ENCODE measurements at places on chromosomes 13 and 19.

DNA sequence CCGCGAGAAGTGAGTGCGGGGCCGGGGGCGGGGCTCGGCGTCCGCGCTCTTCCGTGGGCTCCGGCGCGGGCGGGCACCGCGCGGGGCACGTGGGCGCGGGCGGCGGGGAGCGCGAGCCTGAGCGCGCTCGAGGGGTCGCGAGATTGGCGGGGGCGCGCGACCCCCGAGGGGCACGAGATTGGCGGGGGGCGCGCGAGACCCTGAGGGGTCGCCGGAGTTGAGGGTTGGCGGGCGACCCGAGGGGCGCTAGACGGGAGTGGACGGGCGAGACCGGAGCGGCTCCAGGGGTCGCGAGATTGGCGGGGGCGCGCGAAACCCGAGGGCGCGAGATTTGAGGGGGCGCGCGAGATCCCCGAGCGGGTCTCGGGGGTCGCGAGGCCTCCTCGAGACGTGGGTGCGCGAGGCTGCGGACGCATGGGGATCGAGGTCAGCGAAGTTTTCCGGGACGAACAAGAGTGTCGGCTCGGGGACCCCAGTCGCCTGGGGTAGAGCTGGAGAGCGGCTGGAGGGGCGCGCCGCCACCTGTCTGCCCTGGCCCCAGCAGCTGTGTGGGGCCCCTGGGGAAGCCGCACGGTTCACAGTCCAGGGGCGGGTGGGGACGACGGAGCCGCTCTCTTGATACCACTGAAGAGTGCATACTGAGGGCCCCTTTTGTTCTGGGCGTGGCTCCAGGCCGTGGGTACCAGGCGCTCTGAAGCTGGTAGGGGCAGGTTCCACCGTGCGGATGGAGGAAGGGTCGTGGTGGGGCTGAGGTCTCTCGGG lies 682 bp downstream of the SSBP4 start:
- DNase-seq: no peak

- no peak for DNase-seq
Measured at GRCh38 chr19:17183858-17184321, 31.3 kb upstream of the USE1 start.

DNA sequence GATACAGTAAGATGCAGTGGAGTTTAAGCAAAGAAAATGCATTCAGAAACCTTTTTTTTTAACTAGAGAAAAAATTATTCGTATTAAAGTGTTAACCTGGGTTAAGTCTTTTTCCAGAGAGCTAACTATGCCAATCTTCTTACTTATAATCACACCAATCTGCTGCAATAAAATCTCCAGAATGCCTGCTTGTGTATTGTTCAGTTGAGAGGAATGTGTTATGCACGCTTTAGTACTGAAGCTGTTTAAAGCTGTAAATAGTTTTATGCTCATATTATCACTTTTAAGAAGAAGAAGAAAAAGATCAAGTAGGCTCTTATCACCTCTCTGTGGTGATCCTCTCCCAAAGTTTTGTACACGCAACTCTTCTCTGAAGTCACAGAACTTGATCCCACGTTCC lies 528.7 kb downstream of the RFC3 start:
- DNase-seq: no peak

DNA sequence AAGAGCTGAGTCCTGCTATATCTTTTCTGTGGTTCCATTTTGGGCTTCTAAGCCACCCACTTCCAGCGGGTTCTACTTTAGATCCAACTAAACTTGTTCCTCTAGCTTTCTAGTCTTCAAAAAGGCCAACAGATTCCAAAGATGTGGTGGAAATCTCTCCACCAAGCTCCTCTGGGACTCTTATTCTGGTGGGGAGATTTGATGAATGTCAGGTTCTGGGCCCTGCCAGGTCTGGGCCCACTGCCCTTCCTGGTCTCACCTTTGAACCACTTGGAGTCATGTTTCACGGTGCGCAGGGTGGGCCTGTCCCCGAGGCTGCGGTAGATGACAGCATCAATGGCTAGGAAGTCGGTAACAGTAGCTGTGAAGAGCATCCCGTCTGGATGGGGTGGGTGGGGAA lies 4.8 kb downstream of the SEMA6B start:
- no peak for DNase-seq

- no peak for DNase-seq
Measured at GRCh38 chr19:42480335-42481095, 37.8 kb upstream of the CXCL17 start.

GRCh38 chr19:49106648-49107135 lies 7.5 kb upstream of the LIN7B start:
- no peak for DNase-seq

GRCh38 chr13:67935626-67936025 lies 705.5 kb upstream of the PCDH9 start:
- no peak for DNase-seq

DNA sequence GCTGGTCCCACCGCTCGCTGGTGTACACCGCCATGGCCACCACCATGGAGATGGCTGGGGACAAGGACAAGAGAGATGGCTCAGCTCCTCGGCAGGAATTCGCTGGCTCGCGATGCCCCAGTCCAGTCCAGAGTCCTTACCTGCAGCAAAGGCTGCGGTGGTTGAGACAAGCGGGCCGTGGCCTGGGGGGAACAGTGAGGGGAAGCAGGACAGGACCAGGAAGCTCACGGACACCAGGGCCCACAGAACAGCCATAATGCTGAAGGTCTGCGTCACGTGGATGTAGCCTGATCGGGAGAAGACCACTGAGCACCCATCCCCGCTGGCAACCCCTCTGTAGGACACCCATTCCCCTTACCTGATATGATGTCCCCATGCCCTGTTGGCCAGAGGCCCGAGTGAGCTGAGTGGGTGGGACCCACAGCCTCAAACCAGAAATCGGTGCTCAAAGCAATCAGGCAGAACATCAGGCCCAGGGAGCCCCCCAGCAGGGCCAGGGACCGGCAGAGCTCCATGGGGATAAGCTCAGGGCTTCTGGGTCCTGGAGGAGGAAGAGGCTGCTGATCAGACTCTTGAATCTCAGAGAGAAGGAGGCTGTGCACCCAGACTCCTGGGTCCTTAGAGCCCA lies 319 bp downstream of the NKG7 start:
- DNase-seq: no peak

DNA sequence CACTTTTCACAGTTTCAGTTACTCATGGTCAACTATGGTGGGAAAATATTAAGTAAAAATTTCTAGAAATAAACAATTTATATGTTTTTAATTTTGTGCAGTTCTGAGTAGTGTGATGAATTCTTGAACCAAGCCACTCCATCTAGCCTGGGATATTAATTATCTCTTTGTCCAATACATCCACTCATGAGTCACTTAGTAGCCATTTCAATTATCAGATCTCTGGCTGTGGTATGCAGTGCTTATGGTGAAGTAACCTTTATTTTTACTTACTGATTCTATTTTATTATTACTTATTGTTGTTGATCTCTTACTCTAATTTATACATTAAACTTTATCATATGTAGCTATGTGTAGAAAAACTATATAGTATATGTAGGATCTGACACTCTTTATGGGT lies 128.9 kb upstream of the KLHL1 start:
- DNase-seq: no peak

GRCh38 chr19:29084266-29084665 lies 128.7 kb downstream of the UQCRFS1 start:
- peak; percentile 61 for DNase-seq

DNA sequence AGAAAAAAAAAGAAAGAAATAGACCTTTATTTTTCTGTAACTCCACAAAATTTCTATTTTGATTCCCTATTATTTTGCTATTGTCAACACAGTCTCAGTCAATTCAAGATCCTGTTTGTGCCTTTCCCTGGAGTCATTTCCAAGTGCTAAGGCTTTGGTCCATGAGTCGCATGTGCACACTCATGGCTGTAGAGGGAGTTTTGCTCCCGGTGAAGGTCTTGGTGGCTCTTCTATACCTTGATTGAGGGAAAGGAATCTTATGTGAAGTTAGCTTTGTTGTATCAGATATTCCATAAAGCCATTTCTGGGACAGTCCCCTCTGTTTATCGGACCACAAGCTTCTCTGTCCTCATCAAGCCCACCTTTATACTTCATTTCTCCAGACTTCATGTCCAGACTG lies 58.7 kb upstream of the ALOX5AP start:
- no peak for DNase-seq

DNA sequence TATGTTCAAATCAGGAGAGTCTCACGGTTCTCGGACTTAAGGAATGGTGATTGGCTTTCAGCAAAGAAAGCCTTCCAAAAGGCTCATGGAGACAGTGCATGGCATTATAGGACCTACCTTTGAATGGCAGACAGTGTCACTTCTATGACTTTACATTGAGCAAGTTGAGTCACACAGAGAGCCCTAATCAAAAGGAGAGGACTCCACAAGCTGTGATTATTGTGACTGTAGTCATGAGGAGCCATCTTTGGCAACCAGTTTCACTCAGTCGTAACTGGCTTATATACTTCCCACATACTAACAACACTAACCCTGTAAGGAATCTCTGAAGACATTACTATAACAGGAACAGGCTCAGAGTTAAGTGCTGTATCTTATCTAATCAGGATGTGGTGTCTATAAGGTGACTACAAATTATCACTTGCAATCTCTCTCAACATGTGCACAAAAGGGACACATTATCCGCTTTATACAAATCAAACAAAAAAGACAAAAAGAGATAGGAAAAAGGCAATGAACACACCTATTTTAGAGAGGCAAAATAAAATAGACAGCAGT lies 6.1 kb downstream of the LGALS14 start:
- DNase-seq: no peak

DNA sequence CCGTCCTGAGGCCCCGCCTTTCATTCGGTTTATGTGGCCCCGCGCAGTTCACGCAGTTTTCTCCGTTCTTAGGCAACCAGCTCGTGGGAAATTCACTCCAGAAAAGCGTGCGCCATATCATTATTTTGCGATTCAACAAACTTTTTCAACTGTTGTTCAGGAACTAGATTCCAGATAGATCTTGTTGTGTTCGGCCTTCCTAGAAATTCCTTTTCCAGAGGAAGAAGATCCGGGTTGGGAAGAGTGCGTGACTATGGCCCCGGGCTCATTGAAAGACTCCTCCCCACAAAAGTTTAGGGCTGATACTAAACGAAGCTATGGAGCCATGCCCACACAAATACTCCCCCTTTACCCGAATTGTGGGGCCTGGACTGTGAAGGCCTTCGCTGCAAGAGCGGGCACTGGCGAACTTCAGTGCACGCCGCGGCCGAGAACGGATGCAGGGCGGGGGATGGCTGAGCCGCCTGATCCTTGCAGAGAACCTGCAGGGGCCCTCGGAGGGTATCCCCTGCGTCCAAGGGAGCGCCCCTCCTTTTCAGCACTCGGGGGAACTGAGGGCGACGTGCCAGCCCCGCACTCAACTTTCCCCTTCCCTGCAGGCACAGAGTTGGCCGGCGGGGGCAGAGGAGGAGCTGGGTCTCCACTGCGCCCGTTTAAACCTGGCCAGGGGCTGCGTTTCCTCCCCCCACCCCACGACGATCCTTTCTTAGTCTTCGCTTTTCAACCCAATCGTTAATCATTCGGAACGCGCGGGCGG lies 904 bp upstream of the SOX1 start:
- no peak for DNase-seq

DNA sequence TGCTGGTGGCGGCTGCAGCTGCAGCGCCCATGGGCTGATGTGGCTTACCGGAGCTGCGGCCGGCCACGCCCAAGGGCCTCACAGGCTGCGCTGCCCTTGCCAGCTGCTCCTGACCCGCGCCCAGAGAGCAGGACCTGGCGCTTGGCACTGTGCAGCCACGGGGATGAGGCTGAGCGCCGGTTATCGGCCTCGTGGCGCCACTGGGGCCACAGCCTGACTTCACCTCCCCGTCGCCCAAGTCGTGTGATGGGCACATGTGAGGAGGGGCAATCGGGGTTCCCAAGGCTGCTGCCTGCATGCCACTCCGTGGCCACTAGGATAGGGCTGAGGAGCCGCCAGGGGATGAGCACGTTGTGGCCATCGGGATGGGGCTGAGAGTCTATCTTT lies 77.2 kb upstream of the PABPC3 start:
- no peak for DNase-seq

- no peak for DNase-seq
Measured at GRCh38 chr13:98874029-98874397, 103.9 kb downstream of the DOCK9 start.

GRCh38 chr13:100156788-100157187 lies 67.9 kb downstream of the PCCA start:
- DNase-seq: no peak

- no peak for DNase-seq
Measured at GRCh38 chr13:43391036-43391435, 367.6 kb downstream of the DNAJC15 start.

DNA sequence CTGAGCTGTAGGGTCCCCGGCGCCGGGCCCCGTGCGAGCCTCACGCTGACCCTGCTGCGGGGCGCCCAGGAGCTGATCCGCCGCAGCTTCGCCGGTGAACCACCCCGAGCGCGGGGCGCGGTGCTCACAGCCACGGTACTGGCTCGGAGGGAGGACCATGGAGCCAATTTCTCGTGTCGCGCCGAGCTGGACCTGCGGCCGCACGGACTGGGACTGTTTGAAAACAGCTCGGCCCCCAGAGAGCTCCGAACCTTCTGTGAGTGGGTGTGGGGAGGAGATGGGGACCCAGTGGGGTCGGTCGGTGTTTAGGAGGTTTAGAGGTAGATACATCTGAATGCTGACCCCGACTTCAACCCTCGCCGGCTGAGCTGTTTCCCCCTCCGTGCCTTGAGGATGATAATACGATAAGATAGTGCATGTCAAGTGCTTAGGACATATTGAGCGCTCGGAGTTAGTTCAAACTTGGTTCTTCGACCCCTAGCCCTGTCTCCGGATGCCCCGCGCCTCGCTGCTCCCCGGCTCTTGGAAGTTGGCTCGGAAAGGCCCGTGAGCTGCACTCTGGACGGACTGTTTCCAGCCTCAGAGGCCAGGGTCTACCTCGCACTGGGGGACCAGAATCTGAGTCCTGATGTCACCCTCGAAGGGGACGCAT lies 1.9 kb downstream of the ICAM5 start:
- DNase-seq: no peak

- no peak for DNase-seq
Measured at GRCh38 chr13:91078093-91078679, 269.3 kb upstream of the MIR17HG start.

- no peak for DNase-seq
Measured at GRCh38 chr19:39563408-39563807, 23.4 kb upstream of the EID2 start.

- no peak for DNase-seq
Measured at GRCh38 chr19:42627916-42628315, 33.2 kb upstream of the CEACAM8 start.

GRCh38 chr13:110136660-110137585 lies 170.0 kb downstream of the COL4A1 start:
- peak; percentile 11 for DNase-seq

DNA sequence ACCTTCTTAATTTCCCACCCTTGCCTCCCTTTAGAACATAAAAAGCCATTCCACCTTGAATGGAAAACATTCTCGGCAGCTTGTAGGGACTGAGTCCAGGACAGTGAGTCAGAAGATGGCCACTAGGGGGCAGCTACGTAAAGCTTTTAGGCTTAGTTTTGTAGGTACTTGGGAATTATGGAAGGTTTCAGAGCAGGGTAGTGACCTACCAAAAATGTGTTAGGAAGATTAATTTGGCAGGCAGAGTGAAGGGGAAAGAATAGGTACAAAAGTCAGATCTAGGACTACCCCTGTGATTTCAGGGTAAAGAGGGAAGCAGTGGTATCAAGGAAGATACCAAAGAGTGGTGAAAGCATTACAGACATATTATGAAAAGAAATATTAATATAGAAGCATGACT lies 198.4 kb downstream of the NDFIP2 start:
- DNase-seq: peak; percentile 94

- no peak for DNase-seq
Measured at GRCh38 chr13:66751691-66752090, 478.4 kb downstream of the PCDH9 start.

All from lower leg skin (tissue), 4 donors.